ENCODE measurements at places on chromosomes 3 and 15. TPM values are rescaled to one million over a fixed set of nuclear protein-coding genes. Genes with fewer than 3 reads are reported as not detected.

Gene CCR8
- total RNA-seq, result 87.2 TPM

Gene SPSB4
- total RNA-seq, result not detected

Gene SLC7A14
- not detected for total RNA-seq

Gene CNTN6
- not detected for total RNA-seq

Gene PAQR9
- not detected for total RNA-seq

DNA sequence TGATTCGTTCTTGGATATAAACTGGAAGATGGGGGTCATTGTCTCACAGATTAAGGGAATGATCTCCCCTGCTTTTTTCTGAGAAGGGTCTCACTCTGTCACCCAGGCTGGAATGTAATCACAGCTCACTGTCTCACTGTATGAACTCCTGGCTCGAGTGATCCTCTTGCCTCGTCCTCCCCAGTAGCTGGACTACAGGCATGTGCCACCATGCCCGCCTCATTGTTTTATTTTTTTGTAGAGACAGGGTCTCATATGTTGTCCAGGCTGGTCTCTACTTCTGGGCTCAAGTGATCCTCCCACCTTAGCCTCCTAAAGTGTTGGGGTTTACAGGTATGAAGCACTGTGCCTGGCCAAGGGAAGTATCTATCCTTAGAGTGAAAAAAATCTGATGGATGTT is 5.4 kb downstream of the OXSR1 start:
- H3K36me3 ChIP-seq, result no peaks in the 10 kb centered on the region
- peaks cover 73% of the 10 kb centered on the region for H3K4me1 ChIP-seq
- DNase-seq, result no peak

DNA sequence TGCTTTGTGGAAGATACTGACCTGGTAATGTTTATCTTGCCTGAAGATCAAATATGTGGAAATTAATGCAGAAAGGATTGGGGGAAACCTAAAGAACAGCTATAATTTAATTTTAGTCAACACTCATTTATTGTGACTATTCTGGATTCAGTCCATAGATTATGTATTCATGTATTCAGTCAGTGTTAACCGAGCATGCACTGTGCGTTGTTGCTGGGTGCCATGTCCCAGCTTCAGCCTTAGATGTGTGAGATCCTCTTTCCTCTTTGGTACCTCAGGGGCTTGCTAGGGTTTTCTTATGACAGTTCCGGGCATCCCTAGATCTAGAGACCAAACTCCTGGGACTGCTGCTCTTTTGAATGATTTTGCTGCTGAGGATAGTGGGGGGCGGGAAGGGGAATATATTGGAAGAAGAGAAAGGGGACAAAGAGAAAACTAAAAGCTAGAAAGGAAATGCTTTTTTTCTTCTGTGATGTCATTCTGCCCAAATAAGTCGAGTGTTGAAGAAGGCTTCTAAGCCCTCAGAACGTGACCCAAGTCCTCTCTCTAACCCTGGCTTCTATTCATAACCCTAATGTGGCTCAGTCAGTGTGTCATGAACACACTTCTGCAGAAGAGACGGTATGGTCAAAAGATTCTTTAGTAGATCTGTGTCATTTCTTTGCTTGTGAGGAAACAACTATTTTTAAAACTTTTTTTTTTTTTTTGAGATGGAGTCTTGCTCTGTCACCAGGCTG is 33.5 kb downstream of the STARD9 start:
- DNase-seq, result no peak
- no peaks in the 10 kb centered on the region for H3K27me3 ChIP-seq
- H3K27ac ChIP-seq, result no peak overlapping the region
- no peaks in the 10 kb centered on the region for H3K36me3 ChIP-seq

DNA sequence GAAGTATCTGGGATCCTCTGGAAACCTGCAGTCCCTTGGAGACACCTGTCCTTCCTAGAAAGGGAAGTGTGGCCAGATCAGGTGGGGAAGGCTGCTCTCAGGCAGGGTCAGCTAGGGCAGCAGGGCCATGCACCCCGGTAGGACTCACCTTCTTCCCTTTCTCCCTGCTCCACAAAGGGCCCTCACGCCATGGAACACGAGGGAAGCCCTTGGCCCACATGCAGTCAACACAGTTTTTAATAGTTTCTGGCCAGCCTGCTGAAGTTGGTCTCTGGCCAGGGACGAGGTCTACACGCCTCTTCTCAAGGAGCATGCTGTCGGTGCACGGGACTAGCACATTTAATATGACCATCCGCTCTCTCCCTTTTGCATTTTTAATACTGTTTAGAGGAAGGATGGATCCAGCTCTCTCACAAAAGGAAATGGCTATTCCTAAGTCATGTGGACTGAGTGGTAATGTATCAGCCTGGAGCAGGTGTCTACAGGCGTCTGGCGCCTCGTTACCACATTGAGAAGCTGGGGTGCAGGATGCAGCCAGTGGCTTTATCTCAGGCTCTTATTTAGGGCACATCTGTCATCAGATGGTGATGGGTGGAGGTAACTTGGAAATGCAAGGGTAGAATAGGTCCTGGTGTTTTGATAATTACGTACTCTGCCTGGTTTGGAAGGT is 153.9 kb downstream of the KLF13 start:
- H3K4me1 ChIP-seq, result peaks cover 9% of the 10 kb centered on the region
- no peak for DNase-seq
- H3K4me3 ChIP-seq, result no peak overlapping the region
- H3K27ac ChIP-seq, result no peak overlapping the region
- peaks cover 8% of the 10 kb centered on the region for H3K27me3 ChIP-seq

GRCh38 chr3:133924041-133924440 is 28.4 kb upstream of the RAB6B start:
- no peak overlapping the region for H3K4me3 ChIP-seq
- H3K36me3 ChIP-seq, result no peaks in the 10 kb centered on the region
- peaks cover 15% of the 10 kb centered on the region for H3K4me1 ChIP-seq
- peaks cover 14% of the 10 kb centered on the region for H3K27me3 ChIP-seq
- no peak overlapping the region for H3K27ac ChIP-seq

DNA sequence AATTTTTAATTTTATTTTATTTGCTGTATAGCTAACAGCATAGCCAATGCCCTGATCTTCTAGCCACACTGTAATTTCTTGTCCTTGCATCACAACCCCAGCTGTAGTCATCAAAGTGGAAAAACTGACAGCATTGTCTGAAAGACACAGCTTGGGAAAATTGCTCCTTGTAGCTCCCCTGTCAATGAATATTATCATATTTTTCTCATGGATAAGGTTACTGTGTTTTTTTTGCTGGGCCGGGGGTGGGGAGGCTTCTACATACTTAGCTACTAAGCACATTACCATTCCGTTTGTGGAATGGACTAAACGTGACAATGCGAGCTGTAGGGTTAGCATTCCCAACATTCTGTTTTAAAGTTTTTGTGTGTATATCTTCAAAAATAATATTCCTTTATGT is 381.3 kb downstream of the TIGIT start:
- H3K27me3 ChIP-seq, result no peaks in the 10 kb centered on the region
- no peak overlapping the region for H3K27ac ChIP-seq
- H3K4me3 ChIP-seq, result no peak overlapping the region
- H3K4me1 ChIP-seq, result no peaks in the 10 kb centered on the region
- no peaks in the 10 kb centered on the region for H3K36me3 ChIP-seq
- no peak for DNase-seq

- H3K4me3 ChIP-seq, result peak overlapping the region; percentile 30
- H3K27ac ChIP-seq, result no peak overlapping the region
- no peaks in the 10 kb centered on the region for H3K27me3 ChIP-seq
Measured at GRCh38 chr3:171293142-171293782, 166.9 kb downstream of the TNIK start.

DNA sequence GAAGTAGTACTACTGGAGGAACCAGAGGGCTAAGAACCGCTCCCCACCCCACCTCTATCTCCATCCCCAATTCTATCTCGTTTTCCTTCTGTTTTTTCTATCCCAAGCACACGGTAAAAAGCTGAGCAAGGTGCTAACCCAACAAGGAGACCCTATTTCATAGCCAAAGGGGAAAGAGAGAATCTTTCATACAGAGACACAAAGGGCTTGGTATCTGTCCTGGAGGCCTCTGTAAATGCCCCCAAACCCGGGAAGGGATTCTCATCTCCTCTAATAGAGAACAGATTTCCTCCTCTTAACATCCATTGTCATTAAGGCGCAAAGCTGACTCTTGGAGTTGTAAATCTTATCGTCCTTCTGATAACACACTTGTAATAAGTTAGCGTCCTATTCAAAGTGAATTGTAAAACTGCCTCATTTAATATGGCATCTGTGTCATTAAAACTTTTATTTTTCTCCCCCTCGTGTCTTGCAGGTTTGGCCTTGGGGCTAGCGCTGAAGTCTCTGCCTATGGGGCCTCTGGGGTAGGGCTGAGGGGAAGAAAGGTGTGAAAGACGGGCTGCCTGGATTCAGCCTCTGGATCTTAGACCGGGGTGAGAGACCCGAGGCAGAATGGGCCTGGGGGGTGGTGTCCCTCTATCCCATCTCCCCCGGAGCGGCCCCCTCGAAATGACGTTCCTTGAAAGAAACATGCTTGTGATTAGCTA is 12.1 kb downstream of the NR2F2 start:
- H3K4me3 ChIP-seq, result no peak overlapping the region
- DNase-seq, result no peak
- no peaks in the 10 kb centered on the region for H3K4me1 ChIP-seq
- no peaks in the 10 kb centered on the region for H3K36me3 ChIP-seq
- H3K27ac ChIP-seq, result no peak overlapping the region
- H3K27me3 ChIP-seq, result peaks cover 37% of the 10 kb centered on the region

GRCh38 chr15:27449941-27450340 is 479.0 kb downstream of the GABRG3 start:
- H3K4me1 ChIP-seq, result no peaks in the 10 kb centered on the region
- DNase-seq, result no peak
- H3K27ac ChIP-seq, result no peak overlapping the region
- H3K4me3 ChIP-seq, result no peak overlapping the region
- no peaks in the 10 kb centered on the region for H3K27me3 ChIP-seq

DNA sequence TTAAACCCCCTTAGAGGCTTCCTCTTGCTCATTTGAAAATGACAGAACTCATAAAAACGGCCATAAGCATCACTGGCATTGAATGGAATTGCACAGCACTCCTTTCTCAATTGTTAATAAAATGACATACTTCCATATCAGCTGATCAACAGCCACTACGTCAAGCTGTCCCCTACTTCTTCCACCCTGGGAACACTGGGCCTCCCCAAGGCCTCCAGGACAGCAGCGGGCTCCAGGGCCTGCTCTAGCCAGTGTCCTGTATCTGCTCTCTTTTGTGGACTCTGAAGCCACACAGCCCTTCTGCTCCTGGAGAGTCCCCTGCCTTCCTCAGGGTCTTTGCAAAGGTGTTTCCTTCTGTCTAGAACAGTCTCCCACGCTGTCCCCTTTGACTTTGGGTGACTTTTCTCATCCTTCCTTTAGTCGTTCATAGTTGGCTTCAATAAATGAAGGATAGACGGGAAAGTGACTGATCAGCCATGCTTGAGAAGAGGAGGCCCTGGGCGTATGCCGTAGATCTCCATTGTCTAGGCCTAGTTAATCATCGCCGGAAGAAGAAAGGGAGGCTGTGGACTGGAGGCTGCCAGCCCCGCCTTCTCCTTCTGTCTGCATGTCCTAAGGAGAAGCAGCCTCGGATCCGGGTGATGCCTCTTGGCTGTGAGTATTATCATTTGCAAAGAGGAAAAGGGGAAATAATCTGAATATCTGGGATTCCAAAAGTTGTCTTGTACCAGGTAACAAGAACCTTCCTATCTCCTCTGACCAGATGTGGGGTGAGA is 4.7 kb upstream of the THSD4 start:
- H3K4me1 ChIP-seq, result no peaks in the 10 kb centered on the region
- no peak overlapping the region for H3K4me3 ChIP-seq
- DNase-seq, result no peak
- no peaks in the 10 kb centered on the region for H3K27me3 ChIP-seq
- H3K27ac ChIP-seq, result no peak overlapping the region

DNA sequence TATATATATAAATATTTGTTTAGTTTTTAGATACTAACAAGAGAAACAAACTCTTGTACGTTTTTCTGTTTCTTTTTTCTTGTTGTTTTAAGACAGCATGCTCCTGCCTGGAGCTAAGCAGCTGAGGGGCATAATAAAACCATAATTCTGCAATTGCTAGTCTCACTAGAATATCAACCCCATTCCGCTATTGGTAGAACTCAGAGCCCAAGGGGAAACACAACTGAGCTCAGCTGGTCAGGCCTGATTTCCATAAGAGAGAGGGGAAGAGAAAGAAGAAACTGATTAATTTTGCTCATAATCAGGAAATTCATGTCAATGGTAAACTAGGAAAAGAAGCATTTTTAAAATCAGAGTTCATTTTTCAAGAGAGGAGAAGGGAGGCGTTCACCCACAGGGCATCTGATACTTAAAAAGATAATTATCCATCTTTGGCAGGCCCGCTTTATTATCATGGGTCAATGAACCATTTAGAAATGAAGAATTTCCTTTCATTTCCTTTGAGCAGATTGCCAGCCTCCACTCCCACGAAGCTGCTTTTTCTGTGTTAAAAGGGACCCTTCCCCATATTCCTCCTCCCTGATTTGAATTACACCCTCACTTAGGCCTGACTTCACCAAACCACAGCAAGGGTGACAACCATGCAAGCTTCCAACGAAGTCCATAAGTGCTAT is 965.3 kb upstream of the CFAP20DC start:
- H3K27ac ChIP-seq, result no peak overlapping the region
- no peaks in the 10 kb centered on the region for H3K36me3 ChIP-seq
- no peak overlapping the region for H3K4me3 ChIP-seq
- DNase-seq, result no peak

- no peaks in the 10 kb centered on the region for H3K27me3 ChIP-seq
- H3K4me1 ChIP-seq, result no peaks in the 10 kb centered on the region
- H3K27ac ChIP-seq, result no peak overlapping the region
- no peak for DNase-seq
Measured at GRCh38 chr3:57729334-57730045, 26.6 kb upstream of the SLMAP start.

DNA sequence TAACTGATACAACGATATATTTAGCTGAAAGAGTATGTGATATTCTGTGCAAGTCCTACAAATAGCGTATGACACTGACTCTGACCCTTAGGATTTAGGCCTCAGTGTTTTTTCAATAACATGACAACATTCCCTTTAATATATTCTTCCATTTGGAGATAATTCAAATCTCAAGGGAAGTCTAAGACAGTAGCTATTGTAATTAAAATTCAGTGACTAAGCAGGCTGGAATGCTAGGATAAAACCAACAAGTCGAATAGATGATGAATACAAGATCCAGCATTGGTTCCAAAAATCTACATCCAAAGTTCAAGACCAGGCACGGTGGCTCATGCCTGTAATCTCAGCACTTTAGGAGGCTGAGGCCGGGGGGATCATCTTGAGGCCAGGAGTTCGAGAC is 56.2 kb downstream of the QTRT2 start:
- no peaks in the 10 kb centered on the region for H3K27me3 ChIP-seq
- H3K27ac ChIP-seq, result no peak overlapping the region
- H3K4me1 ChIP-seq, result no peaks in the 10 kb centered on the region
- no peak for DNase-seq
- no peak overlapping the region for H3K4me3 ChIP-seq
- no peaks in the 10 kb centered on the region for H3K36me3 ChIP-seq

GRCh38 chr15:49889536-49889935 is 229.5 kb downstream of the ATP8B4 start:
- DNase-seq, result no peak
- H3K36me3 ChIP-seq, result no peaks in the 10 kb centered on the region
- H3K27ac ChIP-seq, result no peak overlapping the region

All from CD4-positive, CD25-positive, alpha-beta regulatory T cell (primary cell).